RCC 7860 (cell line): ENCODE measurements at places on chromosomes 6 and 20.

DNA sequence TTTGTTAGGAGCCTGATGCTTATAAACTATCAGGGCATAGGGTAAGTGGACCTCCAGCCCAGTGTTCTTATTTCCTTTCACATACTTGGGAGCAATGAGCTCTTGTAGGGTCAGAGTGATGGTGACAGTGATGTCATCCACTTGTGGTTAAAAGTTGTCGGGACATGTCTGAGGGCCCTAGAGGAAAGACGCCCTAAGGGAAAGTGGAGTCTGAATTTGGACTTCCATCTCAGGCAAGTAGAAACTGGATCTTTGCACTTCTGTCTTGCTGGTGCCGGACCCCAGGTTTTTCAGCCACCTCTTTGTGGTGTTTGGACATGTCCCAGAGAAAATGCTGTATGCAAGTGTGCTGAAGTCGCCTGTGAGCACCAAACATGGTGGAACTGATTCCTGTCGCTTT lies 900.5 kb downstream of the C6orf118 start:
- DNase-seq: no peak

- DNase-seq: peak; percentile 45
Measured at GRCh38 chr20:19757487-19758132, 448 bp upstream of the RIN2 start.

DNA sequence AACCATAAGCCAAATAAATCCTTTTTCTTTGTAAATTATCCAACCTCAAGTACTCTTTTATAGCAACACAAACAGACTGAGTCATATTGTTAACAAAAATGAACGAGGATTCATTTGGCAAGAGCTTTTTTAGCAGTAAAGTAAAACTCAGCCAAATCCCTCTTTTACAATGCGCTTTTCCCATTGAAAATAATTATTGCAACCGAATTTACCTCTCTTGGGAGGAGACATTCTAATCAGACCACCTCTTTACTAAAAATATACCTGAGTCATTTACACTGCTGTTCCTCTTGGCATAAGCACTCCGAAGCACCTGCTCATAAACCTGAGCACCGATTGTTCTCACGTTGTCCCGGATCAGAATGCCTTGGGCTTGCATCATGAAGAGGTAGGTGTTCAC lies 57.4 kb downstream of the B4GALT5 start:
- DNase-seq: no peak

DNA sequence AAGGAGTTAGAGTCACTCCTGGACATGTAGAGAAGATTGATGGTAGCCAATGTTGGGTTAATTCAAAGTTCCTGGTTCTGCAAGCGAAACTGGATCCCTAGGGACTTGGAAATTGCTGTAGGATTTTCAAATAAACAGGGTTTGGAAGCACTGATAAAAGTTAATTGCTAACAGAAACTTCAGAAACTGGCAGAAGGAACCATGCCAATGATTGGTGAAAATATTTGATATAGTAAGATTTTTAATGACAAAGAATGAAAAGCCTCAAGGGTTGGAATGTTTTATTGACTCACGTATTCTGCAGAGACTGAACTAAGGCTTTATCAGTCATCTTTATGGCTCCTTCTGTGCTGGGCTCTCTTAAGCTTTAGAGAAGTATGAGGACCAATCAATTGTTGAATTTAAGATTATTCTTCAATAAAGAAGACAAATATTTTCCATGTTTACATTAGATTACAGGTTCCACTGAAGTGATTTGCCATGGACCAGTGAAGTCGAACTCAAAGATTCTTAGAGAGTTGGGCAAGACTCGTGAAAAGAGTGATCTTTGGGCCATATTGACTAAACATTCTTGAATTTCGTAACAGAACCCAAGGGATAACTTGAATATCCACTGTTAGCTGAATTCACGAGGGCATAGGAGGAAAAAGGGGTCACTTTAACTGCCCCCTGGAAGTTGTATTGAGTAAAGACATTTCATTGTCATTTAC lies 371.4 kb downstream of the HDGFL1 start:
- no peak for DNase-seq

- DNase-seq: peak; percentile 77
Measured at GRCh38 chr20:21433329-21433890, 36.1 kb upstream of the NKX2-4 start.

DNA sequence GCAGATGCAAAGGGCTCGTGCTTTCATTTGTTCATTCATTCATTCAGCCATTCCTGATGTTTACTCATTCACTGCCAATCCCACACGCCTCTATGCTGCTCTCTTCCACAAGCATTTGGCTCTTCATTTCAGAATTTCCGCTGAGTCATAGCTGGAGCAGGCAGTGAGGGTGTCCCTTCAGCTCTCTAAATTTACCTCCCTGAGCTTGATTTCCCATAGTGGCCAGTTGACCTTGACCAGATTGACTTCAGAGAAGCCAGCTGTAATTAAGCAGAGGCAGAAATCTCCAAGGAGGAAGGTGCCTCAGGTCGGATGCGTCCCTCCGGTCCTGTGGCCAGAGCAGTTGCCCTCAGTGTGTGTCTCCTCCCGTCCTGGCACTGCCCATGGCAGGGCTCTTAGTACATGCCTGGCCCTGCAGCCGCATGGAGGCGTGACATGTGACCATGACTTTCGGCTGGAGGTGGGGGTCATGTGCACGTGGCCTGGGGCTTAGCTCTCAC lies 267.2 kb upstream of the ECI2 start:
- DNase-seq: peak; percentile 46

- peak; percentile 81 for DNase-seq
Measured at GRCh38 chr20:10540636-10541493, 105.8 kb downstream of the SLX4IP start.

- DNase-seq: no peak
Measured at GRCh38 chr6:89989742-89990141, 95.5 kb downstream of the GJA10 start.

GRCh38 chr20:48680650-48681049 lies 147.1 kb downstream of the PREX1 start:
- DNase-seq: no peak

GRCh38 chr20:56810141-56810540 lies 181.0 kb downstream of the TFAP2C start:
- no peak for DNase-seq

DNA sequence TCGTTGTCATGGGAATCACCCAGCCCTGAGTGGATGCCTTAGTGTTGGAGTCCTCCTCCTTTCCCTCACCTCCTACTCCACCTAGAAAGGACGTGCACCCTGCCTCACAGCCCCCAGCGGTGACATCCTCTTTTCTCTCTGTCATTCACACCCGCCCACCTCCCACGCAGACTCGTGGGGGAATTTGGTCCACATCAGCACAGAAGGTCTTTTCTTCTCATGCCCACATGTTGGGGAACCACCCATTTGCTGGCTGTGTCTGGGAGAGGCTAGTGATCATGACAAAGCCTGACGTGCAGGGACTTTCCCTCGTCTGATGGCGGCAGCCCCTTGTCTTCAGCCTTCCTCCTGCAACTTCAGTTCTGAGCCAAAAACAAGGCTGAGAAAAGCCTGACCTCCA lies 96.0 kb upstream of the CNKSR3 start:
- DNase-seq: no peak

DNA sequence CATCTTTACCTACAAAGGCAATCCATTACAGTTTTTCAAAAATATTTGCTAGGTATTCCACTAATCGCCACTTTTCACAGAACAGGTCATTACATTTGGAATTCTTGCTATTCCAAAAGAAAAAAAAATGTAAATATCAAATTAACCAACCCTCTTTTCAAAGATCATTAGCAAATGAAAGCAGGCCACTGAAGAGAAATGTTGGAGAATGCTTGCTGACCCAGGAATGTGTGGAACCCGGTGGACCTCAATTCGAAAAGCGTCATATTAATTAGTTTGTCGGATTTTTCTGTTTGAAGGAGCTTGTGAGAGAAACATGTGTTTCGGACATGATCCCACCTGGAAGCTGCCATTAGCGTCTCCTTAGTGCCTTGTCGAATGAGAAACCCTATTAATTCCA lies 27.9 kb upstream of the SERPINB9 start:
- no peak for DNase-seq

DNA sequence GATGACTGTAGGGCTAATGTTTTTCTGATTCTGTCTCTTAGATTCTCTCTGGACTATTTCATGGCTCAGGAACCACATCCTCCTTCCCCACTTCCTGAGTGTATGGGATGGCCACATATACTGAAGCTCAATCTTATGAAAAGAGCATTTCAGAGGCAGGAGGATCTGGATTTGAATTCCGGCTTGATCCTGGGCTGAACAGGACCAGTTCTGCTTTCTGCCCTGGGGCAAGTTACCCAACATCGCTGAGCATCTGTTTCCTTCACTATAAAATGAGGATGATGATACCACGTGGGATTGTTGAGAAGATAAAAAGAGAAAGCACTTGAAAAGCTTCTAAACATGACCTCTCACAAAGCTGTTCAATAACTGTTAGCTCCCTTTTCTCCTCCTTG lies 168.4 kb upstream of the TNFAIP3 start:
- DNase-seq: peak; percentile 45

DNA sequence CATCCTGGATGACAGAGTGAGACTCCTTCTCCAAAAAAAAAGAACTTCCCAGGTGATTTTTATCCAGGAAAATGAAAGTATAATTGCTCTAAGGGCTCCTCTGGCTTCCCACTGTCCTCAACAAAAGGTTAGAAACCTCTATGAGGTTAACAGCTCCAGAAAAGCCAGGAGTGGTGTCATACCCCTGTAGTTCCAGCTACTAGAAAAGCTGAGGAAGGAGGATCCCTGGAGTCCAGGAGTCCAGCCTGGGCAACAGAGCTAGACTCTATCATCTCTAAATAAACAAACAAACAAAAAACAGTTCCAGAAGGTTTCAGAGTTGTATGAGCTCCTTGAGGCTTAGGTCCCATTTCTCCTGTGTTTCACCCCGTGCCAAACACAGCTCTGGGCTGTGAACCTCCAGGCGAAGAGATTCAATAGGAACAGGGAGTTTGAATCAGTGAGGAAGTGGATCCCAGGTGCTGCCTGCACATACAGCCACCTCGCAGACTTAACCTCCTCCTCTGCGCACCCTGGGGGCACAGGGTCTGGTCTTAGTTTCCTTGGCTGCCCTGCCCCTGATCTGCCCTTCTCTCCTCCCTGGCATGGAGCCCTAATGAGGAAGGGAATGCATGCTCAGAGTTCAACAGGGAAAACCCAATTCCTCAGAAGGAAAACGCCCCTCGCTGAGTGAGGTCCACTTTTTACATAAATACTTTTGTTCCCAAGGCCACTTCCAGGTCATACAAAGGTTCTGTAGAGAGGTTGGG lies 31.0 kb downstream of the ZC3H12D start:
- DNase-seq: no peak

DNA sequence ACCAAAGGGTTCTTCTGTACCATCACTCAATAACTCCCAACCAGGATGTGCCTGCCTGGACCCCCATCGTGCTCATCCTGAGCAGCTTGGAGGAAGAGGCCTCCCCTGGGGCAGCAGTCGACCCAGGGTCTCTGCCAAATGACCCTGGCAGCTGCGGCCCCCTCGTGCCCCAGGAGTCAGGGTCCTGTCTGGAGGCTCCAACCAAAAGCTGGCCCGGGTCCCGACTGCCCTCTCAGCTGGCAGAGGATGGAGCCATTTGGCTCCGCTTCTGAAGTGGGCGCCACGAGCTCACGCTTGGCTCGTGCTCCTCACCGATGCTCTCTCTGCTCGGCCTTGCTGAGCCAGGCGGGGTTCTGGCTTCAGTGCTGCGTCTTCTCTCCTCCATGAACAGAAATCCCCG lies 56.8 kb downstream of the TFAP2C start:
- no peak for DNase-seq

GRCh38 chr6:169208011-169208410 lies 45.6 kb downstream of the THBS2 start:
- no peak for DNase-seq

DNA sequence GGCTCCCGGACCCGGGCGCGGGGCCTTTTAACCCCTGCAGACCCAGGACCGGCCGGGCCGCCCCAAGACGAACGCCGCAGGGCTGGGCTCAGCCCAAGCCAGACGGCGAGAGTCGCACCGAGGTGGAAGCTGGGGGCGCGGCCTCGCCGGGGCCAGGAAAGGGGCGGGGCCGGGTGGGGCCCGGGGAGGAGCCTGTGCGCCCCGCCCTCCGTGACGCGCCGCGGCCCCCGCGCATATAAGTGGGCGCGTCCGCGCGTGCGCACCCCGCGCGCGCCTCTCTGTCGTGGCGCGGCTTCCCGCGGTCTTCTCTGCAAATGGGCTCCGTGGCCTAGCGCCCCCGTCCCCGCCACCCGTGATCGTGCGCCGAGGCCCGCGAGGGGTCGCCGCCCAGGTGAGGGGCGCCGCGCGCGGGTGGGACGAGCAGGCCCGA lies at the start of gene PPDPF:
TSS of gene PPDPF (plus strand) at position 262 of the 430 bp plus-strand sequence. CDS start 544 bp downstream, outside the sequence.
- DNase-seq: peak; percentile 58

DNA sequence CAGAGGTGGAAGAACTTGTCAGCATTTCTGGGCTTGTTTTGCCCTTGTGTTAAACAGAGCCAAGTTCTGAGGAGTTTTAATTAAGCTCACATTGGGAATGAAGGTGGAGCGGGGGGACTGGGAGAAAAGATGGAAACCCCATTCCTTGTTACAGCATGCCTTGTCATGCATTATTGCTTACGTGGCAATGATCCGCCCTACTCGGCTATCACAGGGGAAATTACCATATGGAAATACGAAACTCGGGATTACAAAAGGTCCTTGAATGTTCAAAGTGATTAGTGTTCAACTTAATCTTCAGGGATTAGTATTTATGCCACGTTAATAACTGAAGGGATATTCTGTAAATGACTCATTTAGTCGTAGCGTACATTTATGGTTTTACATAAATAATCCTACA lies 86.4 kb downstream of the MAP3K7 start:
- no peak for DNase-seq

GRCh38 chr6:96184798-96185197 lies 169.0 kb downstream of the FUT9 start:
- no peak for DNase-seq

GRCh38 chr20:1295276-1295930 lies 29.3 kb downstream of the SNPH start:
- no peak for DNase-seq

- no peak for DNase-seq
Measured at GRCh38 chr6:83313882-83314281, 117.0 kb downstream of the ME1 start.

GRCh38 chr6:80181352-80182081 lies 75.0 kb downstream of the BCKDHB start:
- peak; percentile 47 for DNase-seq

- no peak for DNase-seq
Measured at GRCh38 chr20:33162753-33163152, 5.2 kb upstream of the BPIFA2 start.

DNA sequence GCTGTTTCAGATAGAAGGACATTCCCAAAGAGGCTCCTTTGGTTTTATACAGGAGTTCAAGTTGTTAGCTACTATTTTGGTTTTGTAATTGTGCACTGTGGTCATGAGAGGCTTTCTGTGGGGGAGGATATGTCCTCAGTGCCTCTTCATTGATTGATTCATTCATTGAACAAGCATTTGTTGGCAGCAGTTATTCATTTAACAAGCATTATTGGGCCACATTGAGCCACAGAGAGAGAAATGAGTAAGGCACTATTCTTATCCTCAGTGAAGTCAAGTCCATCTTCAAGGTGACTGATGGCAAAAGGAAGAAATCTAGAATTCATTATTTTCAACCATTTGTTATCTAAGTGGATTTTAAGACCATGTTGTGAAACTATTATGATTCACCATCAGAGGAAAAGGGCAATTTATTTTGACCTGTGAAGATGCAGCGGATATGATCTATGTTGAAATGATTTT lies 697.2 kb upstream of the CITED2 start:
- peak; percentile 18 for DNase-seq
